BJ (cell line): ENCODE measurements at places on chromosomes 7 and 10.

- peak; percentile 76 for DNase-seq
These were observed 19.2 kb downstream of the TMEM270 start for GRCh38 chr7:73879977-73880681.

DNA sequence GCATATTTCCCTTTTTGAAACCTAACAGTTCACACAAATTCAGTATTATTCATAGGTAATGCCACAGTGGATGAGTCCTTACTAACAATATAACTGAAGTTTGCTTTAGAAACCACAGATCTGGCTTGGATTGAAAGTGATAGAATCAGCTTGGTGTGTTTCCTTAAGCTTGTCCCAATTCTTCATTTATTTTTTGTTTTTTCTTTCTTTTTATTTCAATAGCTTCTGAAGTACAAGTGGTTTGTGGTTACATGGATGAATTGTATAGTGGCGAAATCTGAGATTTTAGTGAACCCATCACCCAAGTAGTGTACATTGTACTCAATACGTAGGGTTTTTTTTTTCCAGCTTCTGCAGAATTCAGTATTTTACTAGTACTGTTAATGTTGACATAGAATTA, 518.2 kb upstream of the SEMA3D start:
- DNase-seq: no peak

- DNase-seq: no peak
These were observed 96.5 kb downstream of the ORC5 start for GRCh38 chr7:104111271-104111670.

- no peak for DNase-seq
These were observed 396.2 kb downstream of the LRMDA start for GRCh38 chr10:75827587-75828021.

DNA sequence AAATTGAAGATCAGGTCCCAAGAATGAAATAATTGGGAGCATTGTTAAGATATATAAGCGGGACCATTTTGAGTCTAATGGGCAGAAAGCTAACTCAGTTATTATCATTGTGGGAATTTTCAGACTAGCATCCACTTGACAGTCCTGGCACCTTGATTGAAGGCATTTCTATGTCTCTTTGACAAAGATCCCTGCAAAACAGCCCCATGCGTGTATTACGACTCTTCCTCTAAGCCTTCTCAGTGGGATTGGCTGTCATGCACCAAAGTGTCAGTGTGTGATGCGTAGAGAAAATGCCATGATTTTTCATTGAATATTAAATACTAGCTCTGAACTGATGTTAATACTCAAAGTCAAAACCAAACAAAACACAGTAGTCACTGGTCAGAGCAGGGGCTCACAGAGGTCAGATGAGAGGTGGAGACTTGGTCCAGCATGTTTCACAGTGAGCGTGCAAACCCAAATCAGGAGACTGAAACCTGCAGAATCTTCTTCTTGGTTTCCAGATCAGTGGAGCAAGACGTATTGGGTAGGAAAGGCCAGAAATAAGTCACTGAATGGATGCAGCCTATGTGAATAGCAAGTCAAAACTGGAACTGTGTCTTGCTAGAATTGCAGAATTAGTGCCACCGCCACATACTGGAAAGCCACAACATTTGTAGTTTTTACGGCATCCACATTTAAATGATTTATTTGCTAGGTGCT, 303.6 kb upstream of the AKR1E2 start:
- no peak for DNase-seq

DNA sequence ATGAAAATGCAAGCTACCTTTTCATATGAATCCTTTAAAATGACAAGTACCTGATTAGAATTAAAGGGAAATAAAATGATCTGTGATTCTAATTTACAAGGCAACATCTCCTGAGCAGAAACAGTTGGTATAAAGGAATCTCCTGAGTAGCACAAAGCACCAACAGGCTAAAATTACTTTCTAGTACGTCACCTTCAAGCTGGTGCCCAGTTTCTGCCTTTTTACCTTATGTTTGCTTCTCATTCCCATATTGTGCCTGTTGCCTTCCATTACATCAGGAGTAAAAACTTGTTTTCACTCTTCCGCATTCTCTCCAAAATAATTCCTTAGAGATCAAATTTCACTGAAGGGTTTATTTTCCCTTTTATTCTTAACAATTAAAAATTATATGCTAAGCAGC, 587.1 kb upstream of the KCND2 start:
- DNase-seq: no peak

- no peak for DNase-seq
These were observed 552 bp upstream of the ZNF365 start for GRCh38 chr10:62373639-62373994.

DNA sequence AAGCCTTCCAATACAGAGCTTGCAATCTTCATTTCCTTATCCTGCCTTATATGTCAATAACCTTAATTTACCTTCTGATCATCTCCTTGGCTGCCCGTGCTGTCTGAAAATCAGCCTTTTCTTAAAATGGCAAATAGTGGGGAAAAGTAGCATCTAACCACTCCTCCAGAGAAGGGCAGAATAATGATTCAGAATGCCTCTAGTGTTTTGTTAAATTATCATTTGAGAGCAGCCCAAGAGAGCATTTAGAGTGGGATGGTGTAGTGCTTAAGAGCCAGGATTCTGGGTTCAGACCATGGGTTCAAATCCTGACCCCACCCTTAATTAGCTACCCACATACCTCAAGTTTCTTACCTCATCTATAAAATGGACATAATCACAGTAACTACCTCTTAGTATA, 4.6 kb upstream of the TMEM139 start:
- no peak for DNase-seq

DNA sequence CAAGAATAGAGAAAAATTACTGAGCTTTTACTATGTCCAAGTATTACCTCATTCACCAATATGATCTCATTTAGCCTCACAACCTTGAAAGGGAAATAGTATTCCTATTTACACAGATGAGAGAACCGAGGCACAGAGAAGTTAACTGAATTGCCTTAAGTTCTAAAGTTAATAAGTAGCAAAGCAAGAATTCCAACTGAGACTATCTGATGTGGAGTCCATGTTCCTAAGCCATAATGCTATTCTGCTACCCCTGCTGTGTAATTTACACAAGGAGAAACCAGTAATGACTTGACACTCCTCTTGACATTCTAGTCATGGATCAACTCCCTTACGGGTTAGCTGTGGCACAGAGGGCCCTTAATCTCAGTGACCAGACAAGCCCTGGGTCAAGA, 60.7 kb downstream of the ABCB4 start:
- DNase-seq: no peak
